ENCODE measurements at places on chromosomes 3 and 15.

- no peak for DNase-seq
Measured at GRCh38 chr15:55937040-55937439, 56.4 kb downstream of the NEDD4 start.

- no peak for DNase-seq
Measured at GRCh38 chr15:38705436-38706219, 141.0 kb upstream of the RASGRP1 start.

DNA sequence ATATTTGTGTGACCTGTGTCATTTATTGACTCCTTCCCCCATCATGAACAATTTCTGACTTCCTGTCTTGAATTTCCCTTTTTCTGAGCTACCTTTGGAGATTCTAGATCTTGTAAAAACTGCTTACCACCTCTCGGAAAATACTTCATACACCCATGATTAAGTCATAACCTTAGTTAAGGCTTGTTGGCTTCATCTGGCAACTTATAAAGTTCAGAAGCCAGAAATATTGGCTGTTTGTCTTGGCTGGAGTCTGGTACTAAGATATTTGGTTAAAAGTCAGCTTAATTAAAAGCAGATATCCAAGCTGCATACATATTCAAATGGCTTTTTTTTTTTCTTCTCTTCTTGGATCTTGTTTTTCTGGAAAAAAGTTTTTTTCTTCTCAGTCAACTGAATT is 37.3 kb upstream of the B3GALNT1 start:
- DNase-seq, result no peak

- DNase-seq, result no peak
Measured at GRCh38 chr3:153706706-153707105, 414.5 kb upstream of the ARHGEF26 start.

GRCh38 chr15:56459096-56459495 is 5.8 kb downstream of the MNS1 start:
- no peak for DNase-seq

- no peak for DNase-seq
Measured at GRCh38 chr15:51170882-51171633, 76.4 kb upstream of the TNFAIP8L3 start.

GRCh38 chr3:57659806-57660439 is 33.0 kb downstream of the DENND6A start:
- no peak for DNase-seq

- DNase-seq, result no peak
Measured at GRCh38 chr3:15333099-15333955, 941 bp upstream of the SH3BP5 start.

DNA sequence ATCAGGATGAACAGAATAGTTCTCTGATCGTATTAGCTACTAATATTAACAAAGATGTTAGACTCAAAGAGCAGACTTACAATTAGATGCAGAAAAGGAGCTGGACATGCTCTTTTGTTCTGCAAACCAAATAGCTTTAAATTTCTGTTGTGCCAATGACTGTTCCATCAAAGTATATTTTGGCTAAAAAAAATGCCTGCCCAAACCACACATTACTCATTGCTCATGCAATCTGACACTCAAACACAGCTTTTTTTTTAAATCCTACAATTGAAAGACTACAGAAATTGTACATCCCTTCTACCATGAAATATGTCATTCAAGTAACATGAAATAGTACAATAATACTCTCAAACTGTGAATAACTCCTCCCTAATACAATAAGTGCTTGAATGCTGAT is 48.6 kb downstream of the SHOX2 start:
- DNase-seq, result no peak

DNA sequence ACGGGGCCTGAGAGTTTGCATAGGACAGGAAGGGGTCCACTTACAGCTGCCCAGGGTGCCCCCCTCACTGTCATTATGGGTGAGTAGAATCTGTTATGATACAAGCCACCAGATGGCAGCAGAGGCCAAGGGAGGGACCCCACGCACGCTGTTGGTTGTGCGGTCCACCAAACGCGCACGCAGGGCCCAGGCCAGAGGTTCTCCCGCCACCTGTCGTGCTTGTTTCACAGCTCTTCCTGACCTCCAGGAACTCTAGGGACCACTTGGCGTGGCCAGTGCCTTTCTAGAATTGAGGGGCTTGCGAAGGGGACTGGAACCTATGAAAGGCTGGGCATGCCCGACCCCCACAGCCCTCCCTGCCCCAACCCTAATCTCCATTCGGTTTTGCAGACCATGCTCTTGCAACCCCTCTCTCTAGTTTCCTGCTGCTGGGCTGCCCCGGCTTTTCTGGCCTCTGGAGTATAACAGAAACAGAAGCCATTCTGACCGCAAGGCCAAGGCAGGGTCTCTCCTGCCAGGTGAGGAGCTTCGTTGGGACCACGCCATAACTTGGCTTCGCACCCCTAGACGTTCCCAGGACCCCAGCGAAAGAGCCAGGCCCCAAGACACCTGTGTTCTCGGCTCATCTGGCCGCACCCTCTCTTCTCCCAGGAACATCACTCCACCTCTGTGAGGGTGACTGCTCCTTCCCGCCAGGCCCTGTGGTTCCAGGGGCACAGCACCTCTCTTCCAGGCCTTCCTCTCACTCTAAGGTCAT is 46.0 kb downstream of the ALDH1L1 start:
- no peak for DNase-seq

GRCh38 chr3:171187706-171188290 is 161.3 kb upstream of the SLC2A2 start:
- DNase-seq, result peak; percentile 14

GRCh38 chr3:157872902-157873301 is 233.3 kb downstream of the SHOX2 start:
- no peak for DNase-seq

DNA sequence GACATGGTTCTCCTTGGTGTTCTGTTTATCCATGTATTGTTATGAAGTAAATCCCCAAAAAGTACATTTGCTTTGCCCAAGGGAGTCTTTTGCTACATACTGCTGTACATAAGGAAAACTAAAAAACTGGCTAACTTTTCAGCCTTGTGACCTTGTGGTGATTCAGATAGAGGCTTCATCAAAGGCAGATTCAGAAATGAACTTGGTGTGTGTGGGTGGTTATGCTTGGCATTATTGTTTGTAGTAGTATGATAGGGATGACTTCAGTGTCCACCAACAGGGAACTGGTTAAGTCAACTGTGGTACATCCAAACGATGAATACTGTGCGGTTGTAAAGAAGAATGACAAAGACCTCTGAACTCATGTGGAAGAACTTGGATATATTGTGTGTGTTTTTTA is 75.6 kb upstream of the CHRNB4 start:
- no peak for DNase-seq

DNA sequence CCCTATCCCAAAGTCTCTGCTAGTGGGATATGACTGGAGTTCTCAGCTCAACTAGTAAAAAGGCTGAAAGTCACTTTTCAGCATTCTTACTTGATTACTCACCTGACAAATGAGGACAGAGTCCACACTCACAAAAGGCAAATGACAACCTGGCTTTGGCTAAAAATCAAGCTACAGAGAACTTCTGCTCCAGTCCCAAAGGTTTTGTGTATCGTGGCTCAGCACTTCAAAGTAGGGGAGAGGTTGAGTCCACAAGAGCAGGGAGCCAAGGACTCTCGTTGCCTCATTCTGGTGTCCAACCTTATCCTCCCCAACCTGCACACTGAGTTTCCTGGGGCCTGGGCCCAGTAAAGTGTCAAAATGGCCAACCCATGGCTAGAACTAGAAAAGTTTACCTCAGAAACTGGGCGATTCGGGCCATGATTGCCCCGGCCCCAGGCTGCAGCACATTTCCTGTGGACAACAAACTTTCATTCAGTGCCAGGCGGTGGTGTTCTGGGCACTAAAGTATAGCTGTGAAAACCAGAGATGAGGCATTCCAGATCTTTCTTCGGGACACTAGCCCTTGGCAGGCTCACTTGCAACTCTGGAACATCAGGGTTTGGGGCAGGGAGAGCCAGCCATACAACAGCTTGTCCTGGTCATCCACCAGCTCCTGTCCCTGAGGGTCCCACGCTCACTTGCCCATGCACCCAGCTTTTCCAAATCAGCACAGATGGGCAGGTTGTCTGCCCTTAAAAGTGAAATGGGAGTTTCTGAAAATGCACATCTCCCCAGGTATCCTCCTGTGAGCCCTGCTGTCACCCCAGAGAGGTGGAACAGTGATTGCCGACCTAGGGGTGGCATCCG is 3.1 kb downstream of the ACAA1 start:
- DNase-seq, result no peak

DNA sequence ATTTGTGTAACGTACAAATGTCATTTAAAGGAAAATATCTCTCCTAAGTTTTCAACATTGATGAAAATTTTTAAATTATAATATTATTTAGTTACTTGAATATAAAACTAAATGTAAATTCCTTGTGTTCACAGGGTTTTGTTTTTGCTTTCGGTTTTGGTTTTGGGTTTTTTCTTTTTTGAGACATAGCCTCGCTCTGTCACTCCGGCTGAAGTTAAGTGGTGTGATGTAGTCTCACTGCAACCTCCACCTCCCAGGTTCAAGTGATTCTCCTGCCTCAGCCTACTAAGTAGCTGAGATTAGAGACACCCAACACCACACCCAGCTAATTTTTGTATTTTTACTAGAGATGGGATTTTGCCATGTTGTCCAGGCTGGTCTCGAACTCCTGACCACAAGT is 79.3 kb upstream of the TCF12 start:
- no peak for DNase-seq

DNA sequence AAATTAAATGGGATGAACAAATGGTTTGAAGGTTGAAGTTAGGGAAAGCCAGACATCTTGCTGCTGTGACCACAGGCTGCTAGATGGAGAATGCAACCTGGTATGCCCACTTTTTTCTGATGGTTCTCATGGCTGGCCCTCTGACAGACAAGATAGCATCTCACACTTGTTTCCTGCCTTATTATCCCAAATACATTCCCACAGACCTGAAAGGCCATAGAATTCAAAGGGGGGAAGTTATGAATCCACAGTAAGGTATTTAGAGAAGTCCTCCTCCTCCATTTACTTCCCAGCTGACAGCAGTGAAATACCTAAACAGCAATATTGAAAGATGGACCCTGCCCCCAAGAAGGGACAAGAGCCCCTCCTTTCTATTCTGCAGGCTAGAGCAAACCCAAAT is 32.4 kb downstream of the LEO1 start:
- DNase-seq, result no peak

GRCh38 chr15:57911247-57911646 is 154.3 kb downstream of the ALDH1A2 start:
- DNase-seq, result no peak

- no peak for DNase-seq
Measured at GRCh38 chr3:66989241-66989640, 8.9 kb upstream of the KBTBD8 start.

DNA sequence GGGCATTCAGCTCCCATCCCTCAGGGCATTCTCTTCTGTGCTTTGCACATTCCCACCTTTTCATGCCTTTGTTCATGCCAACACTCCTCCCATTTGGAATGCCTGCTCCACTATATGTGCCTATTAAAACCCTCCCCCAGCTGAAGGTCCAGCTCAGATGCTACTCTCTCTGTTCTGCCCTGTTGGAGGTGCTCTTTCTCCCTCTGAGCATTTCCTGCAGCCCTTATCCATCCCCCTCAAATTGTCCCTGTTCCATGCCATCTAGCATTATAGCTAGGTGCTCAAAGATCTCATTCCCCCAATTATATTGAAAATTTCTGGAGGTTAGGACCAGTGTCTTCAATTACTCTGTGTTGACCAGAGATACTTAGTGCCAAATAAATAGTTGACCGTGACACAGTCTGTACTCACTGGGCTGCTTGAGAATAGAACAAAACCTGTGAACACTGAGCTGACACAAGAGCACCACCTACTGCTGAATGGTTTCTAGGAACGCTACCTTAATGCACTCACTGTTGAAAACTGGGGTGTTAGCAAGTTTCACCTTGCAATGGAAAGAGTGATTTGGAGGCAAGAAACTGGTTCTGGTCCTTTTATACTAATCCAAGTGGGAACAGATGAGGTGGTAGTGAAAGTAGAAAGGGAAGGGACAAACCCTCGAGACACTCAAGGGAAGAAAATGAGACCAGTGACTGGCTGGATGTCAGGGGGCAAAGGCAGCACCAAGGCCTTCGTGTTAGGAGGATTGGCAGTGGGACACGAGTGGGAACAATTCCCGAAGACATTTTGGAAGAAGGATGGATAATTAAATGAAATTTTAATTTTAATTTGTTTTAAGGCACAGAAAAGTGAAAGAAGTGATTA is 289.8 kb upstream of the ROPN1 start:
- DNase-seq, result peak; percentile 20

DNA sequence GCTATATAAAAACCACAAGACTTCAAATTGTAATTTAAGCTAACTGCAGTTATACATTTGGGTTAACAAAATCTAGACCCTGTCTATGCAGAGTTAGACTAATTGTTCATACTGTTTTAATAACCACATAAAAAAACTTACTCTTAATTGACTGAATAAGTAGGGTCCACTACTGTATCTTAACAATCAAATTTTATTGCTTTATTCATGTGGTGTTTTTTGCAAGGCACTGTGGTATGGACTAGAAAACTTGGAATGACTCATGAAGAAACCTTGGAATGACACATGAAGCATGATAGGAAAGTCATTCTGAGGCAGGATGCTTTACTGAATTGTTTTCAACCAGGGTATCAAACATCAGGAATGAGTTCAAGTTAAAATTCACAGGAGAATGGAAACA is 2.3 kb downstream of the SERP1 start:
- no peak for DNase-seq

GRCh38 chr3:26712211-26713026 is 89.8 kb downstream of the LRRC3B start:
- no peak for DNase-seq

DNA sequence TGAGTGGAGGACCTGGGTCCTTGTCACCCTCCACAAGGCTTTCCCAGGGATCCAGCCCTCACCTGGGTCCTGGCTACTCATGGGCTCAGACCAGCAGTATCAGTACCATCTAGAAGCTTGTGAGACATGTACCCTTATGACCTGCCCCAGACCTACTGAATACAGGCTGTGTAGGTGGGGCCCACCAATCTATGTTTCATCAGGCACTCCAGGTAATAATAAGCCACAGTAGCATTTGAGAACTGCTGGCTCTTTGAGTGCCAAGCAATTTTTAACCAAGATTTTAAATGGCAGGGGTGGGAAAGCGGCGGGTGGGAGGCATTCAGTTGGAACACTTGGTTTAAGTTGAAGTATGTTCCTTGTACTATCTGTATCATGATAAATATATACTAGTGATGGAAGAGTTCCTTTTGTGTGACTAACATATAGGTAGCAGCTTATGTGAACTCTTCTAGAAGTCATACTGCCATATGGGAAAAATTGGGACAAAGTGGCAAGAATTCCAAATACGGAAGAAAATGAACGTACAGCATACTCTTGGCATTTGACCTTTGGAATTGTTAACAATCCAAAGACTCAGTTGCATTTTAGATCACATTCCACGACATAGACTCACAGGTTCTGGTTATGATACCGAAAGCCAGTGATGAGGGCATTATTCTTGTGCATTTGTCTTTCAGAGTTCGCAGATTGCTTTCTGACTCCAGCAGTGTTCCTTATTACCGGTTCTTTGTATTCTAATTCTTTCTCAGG is 190.4 kb downstream of the GHSR start:
- DNase-seq, result no peak

DNA sequence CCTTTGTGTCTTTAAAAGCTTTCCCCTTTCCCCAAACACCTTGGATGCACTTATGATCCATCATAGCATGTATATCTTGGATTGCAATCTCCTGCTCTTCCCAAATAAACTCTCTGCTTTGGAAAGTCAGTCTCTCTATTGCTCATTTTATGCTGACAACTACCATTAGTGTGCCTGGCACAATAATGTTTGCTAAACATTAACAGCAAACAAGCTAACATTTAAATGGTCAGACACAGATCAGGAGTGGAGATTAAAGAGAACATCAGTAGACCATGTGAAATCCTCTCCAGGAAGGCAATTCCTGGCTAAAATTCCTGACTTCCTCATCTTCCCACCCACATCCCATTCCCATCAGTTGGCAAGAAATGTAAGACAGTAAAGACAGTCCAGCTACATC is 44.3 kb upstream of the EIF1B start:
- no peak for DNase-seq

All from NCI-H1417 treated with DMSO at 0.1 percent for 48 hours (cell line).